ENCODE measurements at places on chromosomes 13 and 19. TPM values are rescaled to one million over a fixed set of nuclear protein-coding genes. Genes with fewer than 3 reads are reported as not detected.

The ZNF416 gene
- total RNA-seq, result 8.0 TPM

GRCh38 chr19:16136185-16136999, 7.1 kb upstream of the HSH2D start:
- peak; percentile 60 for DNase-seq

The GJA3 gene
- total RNA-seq, result 0.07 TPM

- DNase-seq, result no peak
These were observed 1323.6 kb upstream of the PRR20A start for GRCh38 chr13:55816976-55817601.

DNA sequence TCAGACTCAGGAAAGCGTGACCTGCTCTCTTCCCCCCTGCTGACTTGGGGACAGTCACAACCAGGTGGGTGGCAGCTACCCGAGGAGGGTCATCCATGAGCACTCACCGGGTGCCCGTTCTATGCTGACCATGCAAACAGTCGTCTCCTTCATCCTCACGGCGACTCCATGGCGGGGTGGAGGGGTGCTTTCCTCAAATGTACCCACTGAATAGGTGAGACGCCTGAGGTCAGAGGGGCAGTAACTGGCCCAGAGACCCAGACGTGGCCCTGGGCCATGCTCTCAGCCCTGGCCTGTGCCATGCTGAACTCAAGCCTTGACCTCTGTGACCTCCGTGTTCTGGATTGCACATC, 59.2 kb upstream of the TPM4 start:
- no peak for DNase-seq

DNA sequence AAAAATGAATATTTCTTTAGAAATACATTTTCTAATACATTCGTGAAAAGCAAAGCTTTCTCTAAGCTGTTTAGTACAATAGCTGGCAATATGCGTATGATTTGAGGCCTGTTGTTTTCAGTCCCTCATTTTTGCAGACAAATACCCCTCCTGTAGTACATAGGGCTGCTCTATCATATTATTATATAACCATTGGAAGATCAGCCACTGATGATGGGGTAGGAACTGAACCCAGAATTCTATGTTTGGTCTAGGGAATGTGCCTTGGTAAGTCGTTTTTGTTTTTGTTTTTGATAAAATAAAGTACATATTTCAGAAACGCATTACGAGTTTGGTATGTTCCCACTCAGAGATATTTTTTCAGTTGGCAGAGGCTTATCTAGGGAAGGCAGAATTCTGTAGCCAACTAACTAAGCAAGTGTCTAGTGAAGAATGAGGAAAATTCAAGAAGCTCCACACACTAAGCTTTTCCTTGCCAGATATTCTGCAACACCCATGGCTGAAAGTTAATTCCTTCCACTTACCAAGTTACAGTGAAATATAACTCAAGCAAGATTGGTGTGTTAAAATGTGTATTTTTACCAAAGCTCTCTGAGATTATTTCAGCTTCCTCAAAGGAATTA, 656.9 kb upstream of the MIR17HG start:
- DNase-seq, result no peak

All from endodermal cell (in vitro differentiated cells).